ENCODE measurements at places on chromosomes 7 and 10.

GRCh38 chr7:299628-300027, 9.7 kb downstream of the FOXL3 start:
- no peak for DNase-seq

DNA sequence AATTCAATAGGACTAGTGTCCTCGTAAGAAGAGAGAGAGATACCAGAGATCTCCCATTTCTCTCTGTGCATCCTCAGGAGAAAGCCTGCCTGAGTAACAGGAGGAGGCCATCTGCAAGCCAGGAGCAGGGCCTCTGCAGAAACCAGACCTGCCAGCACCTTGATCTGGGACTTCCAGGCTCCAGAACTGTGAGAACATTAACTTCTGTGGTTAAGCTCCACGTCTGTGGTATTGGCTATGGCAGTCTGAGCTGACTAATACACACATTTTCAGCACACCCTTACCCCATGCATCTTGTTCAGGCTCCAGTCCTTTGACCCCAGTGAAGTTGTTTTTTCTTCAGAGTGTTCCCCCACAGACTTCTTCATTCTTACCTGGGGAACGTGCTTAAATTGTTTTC, 3.1 kb upstream of the CRTAC1 start:
- DNase-seq = no peak

DNA sequence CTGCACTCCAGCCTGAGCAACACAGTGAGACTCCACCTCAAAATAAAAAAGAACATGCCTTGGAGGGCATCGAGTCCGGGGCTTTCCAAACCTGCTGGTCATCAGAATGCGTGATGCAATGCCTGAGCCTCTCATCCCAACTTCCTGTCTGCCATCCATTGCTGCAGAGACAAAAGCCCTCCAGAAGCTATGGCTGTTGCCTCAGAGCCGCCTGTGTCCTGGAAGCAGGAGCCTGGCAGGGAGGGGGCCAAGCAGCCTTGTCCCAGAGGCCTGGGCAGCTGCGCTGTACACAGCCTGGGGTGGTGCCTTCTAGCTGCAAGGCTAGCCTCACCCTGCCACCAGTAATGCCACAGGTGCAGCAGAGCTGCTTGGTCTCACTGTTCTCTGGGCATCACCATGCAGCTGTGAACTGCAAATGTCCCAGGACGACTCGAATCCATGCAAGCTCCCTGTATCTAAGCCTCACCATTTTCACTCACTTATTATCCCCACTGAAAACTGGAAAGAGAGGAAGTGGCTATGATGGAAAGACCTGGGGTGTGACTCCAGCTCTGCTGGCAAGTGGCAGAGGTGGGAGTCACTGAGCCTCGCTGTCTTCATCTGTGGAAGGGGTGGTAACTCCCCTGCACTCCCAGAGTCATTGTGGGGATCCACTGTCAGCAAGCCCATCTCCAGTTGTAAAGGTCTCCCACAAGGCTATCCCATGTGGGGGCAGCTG, 7.0 kb downstream of the ALOX5 start:
- no peak for DNase-seq

GRCh38 chr7:121072826-121073225, 84.3 kb downstream of the CPED1 start:
- DNase-seq = no peak

- DNase-seq = no peak
Observed at GRCh38 chr10:9137368-9137767, 1082.9 kb downstream of the GATA3 start.

DNA sequence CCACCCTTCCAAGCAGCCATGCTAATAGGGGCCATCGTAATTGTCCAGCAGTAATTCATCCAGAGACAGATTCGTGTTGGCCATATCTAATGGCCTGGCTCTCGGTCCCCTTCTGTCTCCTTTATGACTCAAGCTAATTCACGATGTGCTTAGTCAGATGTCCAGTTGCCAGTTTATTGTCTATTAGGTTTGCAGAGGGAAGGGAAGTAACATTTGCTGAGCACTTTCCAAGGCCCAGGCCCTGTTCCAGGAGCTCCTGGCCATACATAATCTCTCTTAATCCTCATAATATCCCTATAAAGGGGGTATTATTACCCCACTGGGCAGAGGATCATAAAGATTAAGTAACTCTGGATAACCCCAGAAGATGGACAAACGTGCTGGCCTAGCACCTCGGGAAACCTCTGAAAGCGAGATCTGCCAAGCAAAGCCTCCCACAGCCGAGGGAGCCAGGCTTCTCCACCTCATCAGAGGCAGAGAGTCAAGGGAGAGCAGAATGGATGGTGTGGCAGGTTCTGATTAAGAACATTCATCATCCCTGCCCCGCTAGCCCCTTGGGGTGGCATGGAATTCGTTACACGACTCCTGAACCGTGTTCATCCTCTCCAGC, 153.7 kb downstream of the PLXNA4 start:
- DNase-seq = no peak

DNA sequence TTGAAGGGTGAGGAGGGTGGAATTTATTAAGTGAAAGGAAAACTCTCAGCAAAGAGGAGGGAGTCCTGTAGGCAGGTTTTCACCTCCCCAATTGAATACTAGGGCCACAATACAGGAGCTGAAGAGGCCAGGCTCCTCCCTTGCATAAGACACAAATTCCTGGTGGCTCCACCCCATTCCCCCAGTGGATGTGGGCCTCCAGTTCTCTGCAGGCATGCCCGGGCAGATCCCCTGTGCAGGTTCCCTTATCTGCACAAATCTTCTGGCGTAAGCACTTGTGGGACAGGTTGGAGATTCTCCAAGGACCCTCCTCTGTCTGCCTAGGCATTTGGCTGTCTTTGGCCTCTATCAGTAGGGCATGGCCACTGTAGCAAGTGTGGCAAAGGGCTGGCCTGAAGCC, 847.1 kb upstream of the MBL2 start:
- DNase-seq = no peak
